ENCODE measurements at places on chromosomes 3 and 15.

GRCh38 chr3:46365737-46366524 is 4.8 kb upstream of the CCR5 start:
- DNase-seq, result no peak

GRCh38 chr3:159813822-159814531 is 174.7 kb upstream of the IL12A start:
- DNase-seq, result no peak

DNA sequence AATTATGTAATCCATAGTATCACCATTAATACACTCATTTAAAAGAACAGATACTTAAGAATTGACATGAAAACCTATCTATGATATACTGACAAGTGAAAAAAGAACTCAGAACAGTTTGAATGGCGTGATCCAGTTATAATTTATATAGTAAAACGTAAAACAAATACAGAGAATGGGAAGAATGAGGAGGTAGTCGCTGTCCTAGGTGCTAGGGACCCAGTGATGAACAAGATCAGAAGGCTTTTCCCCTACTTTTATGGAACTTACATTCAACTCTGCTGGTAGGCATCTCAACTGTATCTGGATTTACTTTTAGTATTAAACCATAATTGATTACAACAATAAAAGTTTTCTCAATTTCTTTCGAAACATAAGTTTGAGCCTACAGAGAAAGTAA is 31.8 kb downstream of the GSK3B start:
- no peak for DNase-seq

DNA sequence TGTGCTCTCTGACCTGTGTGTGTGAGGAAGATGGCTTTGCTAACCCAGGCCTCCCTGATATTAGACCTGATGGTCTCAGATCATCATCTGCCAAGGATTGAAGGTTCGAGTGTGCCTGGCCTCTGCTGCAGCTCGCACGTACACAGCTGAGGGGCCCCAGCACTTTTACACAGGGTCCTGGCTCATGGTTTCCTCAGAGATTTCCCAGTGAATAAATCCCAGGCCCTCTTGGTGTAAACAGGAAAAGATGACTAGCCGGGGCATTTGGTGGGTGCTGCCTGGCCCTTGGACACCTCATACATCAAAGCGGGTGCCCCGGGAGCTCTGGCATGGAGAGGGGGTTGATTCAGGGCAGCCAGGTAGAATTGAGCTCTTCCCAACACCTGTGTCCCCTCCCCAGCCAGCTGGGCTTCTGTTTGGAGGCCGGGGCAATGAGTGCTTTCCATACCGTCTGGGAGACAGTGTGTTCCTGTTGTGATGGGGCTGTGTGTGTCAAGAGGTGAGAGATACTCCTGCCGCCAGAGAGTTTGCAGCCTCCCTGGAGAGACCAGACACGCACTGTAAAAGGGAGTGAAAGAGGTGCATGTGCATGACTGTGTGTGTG is 72.5 kb upstream of the TLE3 start:
- DNase-seq, result no peak

- DNase-seq, result peak; percentile 71
These were observed 1.9 kb upstream of the LOXL1 start for GRCh38 chr15:73924171-73924921.
